ENCODE measurements at places on chromosomes 7 and 10.

- peak; percentile 66 for DNase-seq
Measured at GRCh38 chr7:99997545-99998137, 17.8 kb upstream of the ZKSCAN1 start.

DNA sequence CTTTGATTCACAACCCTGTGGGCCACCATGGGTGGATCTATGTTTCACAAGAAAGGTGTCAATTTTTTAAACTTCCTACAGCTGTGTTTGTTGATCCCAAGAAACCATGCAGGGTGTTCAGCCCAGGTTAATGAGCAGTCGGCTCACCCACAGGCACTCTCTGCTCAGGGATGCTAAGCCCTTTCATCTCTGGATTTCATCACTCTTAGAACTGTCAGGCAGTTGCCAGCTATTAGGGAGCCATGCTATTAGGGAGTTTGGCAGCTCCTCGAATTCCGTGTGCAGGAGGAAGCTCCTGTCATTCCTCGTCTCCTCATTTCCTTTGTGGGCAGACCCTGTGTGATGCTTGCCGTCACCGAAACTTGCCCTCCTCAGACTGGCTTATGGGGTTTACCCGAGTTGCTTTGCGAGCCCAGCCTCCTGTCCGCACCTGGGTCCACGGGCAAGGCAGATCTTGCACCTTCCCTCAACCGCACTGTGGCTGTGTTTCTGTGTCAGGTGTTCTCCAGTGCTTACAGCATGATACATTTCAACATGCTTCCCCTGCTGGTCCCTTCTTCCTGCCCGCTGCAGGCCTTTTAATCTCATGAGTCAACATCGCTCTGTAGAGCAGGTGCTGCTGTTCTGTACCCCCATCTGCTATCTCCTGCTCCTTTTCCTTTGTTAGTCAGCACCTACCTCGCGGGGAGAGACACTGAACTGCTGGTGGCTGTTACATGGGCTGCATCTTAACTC is 509.8 kb downstream of the SUGCT start:
- DNase-seq: no peak

GRCh38 chr10:59362144-59362958 is at the start of gene FAM13C:
TSS of gene FAM13C (minus strand) at chr10:59362549. CDS start at chr10:59362460, 89 bp downstream.
- DNase-seq: peak; percentile 82

DNA sequence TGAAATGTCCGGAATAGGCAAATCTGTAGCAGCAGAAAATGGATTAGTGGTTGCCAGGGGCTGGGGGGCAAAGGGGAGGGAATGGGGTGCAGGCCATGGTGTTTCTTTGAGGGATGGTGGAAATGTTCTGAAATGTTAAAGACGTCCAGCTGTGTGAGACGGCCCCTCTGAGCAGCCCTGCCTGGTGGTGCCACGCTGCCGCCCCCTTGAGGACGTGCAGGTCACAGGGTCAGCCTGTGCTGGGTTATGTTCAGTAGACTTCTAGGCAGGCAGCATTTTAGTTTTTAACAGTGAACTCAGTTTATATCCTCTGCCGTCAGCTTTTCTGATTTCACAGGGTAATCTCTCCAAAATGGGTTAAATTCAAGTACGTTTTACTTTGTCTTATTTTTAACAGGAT is 9.4 kb downstream of the NUB1 start:
- peak; percentile 75 for DNase-seq

DNA sequence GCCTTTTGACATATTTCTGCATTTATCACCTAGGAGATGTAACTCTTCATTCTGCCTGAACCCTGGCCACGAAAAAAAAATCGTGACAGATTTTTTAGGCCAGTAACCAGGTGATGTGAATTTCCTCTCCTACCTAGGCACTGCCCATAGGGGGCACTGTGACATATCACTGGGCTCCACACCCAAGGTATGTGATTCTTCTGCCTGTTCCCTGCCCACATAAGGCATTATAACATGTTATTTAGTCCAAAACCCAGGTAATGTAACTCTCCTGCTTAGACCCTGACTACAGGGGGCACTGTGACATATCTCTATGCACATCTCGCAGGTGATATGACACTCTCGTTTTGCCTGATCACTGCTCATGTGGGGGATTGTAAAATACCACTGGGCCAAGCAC is 29.5 kb upstream of the ZNF107 start:
- DNase-seq: no peak

- no peak for DNase-seq
Measured at GRCh38 chr10:77979221-77979620, 50.1 kb downstream of the POLR3A start.

- DNase-seq: no peak
Measured at GRCh38 chr10:5589661-5590511, 65.1 kb downstream of the CALML3 start.

DNA sequence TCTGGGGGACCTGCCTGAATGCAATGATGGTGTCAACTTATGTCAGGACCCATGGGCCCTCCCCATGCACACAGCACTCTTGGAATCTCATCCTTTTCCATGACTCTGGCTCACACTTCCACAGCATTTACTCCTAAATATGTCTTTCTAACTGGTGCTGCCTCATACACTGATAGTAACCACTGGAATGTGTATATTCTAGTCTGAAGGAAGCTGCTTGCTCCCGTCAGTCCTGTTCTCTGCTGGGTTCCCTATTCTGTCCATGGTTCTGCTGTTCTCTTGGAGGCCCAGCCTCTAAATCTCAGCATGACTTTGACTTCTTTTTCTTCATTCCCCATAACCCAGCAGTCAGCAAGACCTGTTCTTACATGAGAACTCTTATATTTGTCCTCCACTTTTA is 1055.1 kb downstream of the KCNMA1 start:
- DNase-seq: no peak

DNA sequence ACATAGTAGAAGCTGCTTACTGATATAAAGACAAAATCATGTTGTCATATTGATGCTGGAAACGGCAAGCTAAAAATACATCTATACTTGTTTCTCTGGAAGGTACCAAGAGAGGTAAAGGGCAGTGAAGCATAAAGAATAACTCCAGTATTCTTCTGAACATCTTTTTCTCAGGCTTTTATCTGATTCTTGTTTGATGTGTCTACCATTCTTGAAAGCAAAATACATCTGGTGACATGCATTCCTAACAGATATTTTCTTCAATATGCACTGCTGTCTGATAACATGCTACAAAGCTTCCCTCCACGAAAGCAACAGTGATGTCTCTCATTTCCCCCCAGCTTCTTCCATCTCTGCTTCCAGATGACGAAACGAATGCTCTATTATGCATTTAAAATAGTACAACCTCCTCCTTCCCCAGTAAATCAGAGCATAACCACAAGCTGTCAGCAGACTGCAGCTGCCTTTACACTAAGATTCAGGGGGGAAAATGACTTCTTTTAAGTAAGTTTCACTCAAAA is 100.8 kb downstream of the ARHGAP21 start:
- DNase-seq: no peak

DNA sequence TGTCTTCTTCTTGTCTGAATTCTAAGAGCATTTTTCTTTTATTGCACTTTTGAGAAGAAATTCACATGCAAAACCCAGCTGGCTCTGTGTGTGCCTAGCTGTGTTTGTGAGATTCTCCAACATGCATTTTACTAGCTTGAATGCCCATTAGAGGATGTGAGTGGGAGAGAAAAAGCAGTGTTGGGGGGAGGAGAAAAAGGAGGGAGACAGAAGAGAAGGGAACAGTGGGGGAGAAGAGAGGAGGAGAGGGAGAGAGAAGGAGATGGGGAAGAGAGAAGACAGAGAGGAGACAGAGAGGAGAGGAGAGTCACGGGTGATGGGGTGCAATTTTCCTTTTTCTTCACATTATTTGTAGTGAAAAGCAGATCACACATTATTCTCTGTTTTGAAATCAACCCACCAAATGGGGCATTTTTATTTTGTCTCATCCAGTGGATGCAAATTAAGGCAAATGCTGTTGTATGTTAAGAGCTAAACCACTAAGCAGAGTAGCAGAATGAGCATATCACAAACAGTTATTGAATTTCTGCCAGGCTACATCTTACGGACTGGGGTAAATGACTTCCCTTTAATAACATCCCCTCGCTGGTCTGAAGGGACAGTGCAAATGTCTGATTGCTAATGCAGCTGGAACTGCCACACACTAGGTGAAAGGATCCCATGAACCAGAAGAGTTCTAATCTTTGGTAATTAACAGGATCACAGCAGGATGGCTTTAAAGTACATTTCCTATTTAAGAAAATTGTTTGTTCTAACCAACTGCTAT is 849 bp downstream of the LRRN3 start:
- no peak for DNase-seq

- DNase-seq: no peak
Measured at GRCh38 chr10:65396997-65397396, 1528.8 kb upstream of the LRRTM3 start.

GRCh38 chr10:59965899-59966650 is 59.7 kb upstream of the CCDC6 start:
- no peak for DNase-seq

DNA sequence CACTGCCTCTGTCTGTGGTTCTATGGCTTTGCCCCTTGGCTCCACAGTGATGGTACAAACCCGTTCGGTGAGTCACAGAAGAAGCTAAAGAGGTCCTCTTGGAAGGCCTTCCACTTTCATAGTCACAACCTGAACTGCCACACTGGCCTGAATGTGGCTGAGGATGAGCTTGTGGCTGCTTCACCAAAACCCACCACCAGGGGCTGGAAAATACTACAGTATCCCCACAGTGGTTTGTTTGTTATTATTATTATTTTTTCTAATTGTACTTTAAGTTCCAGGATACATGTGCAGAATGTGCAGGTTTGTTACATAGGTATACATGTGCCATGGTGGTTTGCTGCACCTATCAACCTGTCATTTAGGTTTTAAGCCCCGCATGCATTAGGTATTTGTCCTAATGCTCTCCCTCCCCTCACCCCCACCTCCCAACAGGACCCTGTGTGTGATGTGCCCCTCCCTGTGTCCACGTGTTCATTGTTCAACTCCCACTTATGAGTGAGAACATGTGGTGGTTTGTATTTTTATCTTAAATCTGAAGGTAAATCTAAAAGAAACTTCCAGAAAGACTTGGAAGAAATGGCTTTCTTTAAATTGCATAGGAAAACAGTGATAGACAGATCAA is 160.8 kb upstream of the NPSR1 start:
- DNase-seq: peak; percentile 29

DNA sequence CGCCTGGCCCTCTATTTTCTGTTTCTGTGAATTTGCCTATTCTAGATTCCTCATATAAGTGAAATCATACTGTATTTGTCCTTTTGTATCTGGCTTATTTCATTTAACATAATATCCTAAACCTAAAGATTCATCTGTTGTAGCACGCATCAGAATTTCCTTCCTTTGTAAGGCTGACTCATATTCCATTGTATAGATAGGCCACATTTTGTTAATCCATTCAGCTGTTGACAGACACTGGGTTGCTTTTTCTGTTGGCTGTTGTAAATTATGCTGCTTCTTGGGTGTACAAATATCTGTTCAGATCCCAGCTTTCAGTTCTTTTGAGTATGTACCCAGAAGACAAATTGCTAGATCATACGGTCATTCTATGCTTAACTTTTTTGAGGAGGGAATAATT is 28.8 kb upstream of the CUL1 start:
- DNase-seq: no peak

GRCh38 chr10:60816628-60817397 is 38.5 kb downstream of the CDK1 start:
- DNase-seq: no peak

DNA sequence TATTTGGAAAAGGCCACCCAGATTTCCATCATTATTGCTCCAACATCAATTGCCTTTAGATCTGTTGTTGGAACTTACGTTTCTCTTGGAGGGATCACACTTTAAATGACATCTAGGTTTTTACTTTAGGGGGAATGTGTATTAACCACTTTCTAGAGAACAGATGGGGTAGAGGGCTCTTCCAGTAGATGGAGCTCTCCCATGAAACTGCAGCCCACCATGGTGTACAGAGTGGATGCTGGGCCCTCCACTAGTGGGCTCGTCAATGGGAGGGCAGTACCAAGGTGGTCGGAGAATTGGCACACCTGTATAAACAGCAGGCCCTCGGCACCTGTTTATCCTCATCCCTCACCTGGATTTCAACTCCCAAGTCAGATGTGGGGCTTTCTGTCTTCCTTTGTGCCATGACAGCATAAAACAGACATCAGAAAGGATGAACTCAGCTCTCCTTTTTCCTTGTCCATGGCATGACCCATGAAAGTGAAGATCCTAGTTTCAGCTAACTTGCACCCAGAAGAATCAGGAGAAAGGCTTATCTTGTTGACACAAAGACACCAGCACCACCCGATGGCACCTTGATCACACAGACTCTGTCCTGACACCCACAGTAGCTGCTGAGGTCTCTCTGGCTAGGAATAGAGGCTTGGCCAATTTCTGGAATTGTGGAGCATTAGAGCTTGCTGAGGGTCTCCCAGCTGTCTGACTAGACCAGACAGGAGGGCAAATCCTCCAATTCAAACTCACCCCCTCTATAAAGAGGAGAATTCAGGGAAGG is 150.5 kb downstream of the CYP26A1 start:
- DNase-seq: no peak

GRCh38 chr10:13371897-13372470 is 23.9 kb upstream of the SEPHS1 start:
- DNase-seq: peak; percentile 65

GRCh38 chr7:134613623-134614347 is 32.9 kb upstream of the BPGM start:
- DNase-seq: no peak

GRCh38 chr7:38545977-38546376 is 85.2 kb downstream of the AMPH start:
- DNase-seq: no peak

DNA sequence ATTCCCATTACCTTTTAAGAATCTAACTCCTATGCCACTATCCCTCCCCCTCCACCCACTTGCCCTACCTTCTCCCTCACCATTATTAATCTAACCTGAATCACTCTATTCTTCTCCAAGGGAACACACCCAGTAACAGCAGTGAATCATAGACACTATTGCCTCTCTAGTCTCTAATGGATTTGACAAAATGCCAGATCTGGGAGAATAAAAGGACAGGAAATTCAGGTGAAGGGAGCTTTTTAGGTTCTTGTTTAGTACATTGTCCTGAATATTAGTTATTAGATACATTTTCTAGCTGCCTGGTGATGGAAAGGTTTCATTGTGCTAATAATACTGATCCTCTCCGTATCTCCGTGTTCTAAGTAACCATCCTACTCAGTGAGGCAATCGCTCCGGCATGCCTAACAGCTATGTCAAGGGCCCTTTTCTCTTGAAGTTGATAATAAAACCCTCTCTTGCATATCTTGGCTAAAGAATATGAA is 4.1 kb upstream of the SFR1 start:
- no peak for DNase-seq

DNA sequence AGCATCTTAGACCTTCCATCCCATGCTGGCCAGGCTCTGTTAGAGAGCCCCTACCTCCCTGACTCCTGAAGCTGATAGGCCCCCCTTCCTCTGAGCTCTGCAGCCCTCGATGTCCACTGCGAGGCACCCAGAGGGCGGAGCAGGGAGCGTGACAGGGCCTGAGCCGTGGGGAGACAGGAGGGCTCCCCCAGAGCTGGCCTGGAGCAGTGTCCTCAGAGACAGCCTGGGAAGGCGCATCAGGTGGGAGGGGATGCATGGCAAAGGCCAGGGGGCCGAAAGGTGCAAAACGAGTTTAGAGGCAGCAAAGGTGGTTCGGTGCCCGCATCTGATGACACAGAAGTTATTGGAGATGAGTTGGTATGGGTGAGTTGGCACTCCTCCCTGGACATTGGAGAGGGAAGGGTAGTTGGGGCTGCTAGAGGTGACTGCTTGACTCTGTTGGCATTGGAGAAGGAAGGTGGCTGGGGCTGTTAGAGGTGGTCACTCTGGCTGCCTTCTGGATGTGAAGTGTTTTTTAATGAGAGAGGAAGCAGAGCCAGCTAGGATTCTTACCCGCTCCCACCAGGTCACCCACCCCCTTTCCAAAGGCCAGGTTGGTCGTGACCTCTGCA is 53.1 kb downstream of the PRF1 start:
- no peak for DNase-seq
